ENCODE measurements at places on chromosomes 1 and 21.

GRCh38 chr1:112956544-112957132 is 642 bp upstream of the SLC16A1 start:
- no peak for DNase-seq

- no peak for DNase-seq
Observed at GRCh38 chr1:178183796-178184195, 89.9 kb downstream of the RASAL2 start.

GRCh38 chr21:42086969-42087368 is 15.9 kb downstream of the UMODL1 start:
- no peak for DNase-seq

DNA sequence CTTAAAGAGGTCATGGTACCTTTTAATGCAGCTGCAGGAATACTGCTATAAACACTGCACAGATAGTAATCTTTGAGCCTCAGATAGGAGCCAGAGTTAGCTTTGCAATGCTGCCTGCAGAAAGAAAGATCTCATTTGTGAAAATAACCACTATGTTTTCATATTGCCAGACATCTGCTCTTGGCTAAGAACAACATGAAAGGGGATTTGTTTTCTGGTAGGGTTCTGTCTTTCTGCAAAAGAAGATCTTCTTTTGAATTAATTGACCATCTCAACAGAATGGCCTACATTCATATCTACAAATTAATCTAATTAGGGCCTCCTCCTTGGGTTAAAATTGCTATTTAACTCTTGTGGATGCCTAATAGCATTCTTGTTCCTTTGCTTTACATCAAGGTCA is 177.6 kb upstream of the DPYD start:
- DNase-seq = no peak

GRCh38 chr1:106571109-106571508 is 485.4 kb upstream of the PRMT6 start:
- no peak for DNase-seq

DNA sequence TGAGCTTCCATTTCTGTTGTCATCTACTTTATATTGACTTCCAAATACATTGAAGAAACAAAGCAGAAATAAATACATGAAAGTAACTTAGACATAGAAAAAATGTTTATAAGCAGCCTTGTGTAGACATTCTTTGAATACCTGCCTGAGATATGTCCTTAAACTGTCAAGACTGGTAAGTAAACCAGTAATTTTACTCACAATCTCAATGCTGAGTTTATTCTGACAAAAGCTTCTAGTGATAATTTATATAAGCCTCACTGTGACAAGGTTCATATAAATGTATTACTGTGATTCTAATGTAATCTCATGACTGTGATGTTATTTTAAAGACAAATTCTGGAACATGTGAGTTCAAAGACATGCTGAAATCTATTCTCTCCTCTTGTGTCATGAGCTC is 516.7 kb upstream of the B3GALT2 start:
- DNase-seq = no peak

- no peak for DNase-seq
Observed at GRCh38 chr21:28018741-28019669, 973.7 kb downstream of the LTN1 start.

- DNase-seq = no peak
Observed at GRCh38 chr1:170397061-170397460, 134.9 kb upstream of the GORAB start.

GRCh38 chr1:33429332-33429731 is 1.6 kb downstream of the PHC2 start:
- no peak for DNase-seq

DNA sequence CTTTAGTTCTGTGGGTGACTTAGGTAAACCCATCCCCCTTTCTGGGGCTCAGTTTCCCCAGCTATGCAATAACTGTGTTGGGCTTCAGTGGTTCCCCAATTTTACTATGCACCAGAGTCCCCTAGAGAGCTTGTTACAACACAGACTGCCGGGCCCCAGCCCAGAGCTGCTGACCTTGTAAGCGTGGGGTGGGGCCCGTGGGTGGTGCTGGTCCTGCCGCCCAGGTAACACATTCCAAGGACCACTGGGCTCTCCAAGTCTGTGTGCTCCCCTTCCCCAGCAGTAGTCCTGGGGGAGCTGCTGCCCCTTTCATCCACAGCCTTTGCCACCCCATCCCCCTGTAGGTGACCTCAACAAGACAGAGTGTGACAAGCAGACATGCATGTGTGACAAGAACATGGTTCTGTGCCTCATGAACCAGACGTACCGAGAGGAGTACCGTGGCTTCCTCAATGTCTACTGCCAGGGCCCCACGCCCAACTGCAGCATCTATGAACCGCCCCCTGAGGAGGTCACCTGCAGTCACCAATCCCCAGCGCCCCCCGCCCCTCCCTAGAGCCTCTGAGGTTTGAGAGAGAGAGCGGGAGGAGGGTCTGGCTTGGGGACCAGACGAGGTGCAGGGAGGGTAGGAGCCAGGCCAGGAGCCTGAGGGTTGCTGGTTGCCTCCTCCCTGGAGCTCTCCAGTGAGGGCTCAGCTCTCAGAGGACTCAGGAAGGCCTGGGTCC is 8.9 kb downstream of the PLA2G2F start:
- no peak for DNase-seq

DNA sequence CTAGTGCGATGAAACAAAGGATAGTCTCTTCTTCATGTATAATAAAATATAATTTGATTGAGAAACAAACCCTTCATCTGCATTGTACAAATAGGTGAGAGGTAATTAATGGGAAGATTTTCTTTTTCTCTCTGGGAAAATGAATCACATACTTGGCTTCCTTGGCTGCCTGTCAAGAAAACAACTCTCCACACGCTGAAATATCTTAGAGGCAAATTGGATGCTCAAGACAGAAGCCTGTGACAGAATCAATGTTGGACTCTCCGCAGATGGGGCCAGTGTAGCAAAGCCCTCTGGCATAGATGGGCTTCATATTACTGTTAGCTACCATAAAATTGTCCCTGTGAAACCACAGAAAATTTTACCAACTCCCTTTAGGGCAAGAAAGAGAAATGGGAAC is 186.6 kb downstream of the GRIK1 start:
- DNase-seq = no peak

DNA sequence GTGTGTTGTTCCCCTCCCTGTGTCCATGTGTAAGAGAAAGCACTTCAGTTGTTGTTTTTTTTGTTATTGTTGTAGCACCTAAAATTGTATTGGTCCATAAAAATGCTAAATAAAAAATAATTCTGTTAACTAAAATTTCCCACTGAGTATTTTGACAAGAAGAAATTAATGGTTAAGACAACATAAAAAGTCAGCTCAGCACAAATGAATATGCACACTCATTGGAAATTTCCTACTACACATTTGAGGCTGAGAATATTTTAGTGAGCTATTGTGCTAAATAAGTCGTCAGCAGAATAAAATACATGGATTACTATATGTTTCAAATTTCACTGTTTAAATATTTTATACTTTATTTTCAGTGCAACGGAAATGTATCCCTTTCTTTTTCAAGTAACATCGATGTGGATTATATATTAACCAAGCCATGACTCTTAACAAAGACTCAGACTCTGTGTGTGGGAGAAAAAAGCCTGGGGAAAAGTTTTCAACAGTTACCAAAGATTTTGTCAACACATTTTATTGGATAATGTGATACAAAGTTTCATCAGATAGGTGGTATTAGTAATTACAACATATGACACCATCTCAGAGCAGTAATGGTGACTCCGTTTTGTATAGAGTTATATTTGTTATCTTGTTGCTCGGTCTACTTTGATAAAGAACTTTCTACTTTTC is 63.4 kb downstream of the LYPLAL1 start:
- peak; percentile 31 for DNase-seq

- no peak for DNase-seq
Observed at GRCh38 chr21:33025489-33026442, at the start of gene OLIG2. OLIG2 (plus strand) TSS chr21:33025935; CDS start chr21:33026863, 928 bp downstream.

Measured in kidney epithelial cell (primary cell).